CD8-positive, alpha-beta memory T cell (primary cell): ENCODE measurements at places on chromosomes 2 and 18. TPM values are rescaled to one million over a fixed set of nuclear protein-coding genes. Genes with fewer than 3 reads are reported as not detected.

- H3K4me1 ChIP-seq: no peaks in the 10 kb centered on the region
- H3K4me3 ChIP-seq: no peak overlapping the region
- DNase-seq: no peak
- H3K36me3 ChIP-seq: no peaks in the 10 kb centered on the region
- no peaks in the 10 kb centered on the region for H3K27me3 ChIP-seq
Observed at GRCh38 chr2:229591611-229592010, 122.7 kb downstream of the DNER start.

- no peaks in the 10 kb centered on the region for H3K4me1 ChIP-seq
- H3K27me3 ChIP-seq: no peaks in the 10 kb centered on the region
- no peak overlapping the region for H3K4me3 ChIP-seq
- no peak overlapping the region for H3K27ac ChIP-seq
- H3K36me3 ChIP-seq: no peaks in the 10 kb centered on the region
- no peak for DNase-seq
Observed at GRCh38 chr2:45672138-45672537, 20.7 kb downstream of the PRKCE start.

The KCNJ13 gene
- not detected for total RNA-seq

The EFHD1 gene
- 0.22 TPM for total RNA-seq
